ENCODE measurements at places on chromosomes 11 and 22.

GRCh38 chr11:93623179-93623578 is 38.3 kb upstream of the CEP295 start:
- no peak for DNase-seq

GRCh38 chr11:77014669-77015068 is 19.5 kb upstream of the B3GNT6 start:
- DNase-seq: no peak

DNA sequence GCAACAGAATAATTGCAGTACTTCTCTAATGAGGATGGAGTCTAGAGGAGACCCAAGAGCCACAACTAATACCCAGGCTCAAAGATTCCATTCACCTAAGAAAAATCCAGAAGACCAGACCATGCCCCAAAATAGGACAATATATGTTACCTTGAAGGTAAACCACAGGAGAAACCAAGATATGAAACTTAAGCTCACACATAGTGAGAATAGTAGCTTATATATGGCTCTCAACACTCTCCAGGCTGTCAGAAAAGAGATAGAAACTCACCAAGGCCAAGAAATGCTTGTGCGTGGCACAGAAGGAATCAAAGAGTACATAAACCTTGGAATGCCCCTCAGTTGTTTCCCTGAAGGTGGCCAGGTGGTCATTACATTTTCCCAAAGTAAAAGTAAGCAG is 9.1 kb downstream of the FAM111A start:
- no peak for DNase-seq

DNA sequence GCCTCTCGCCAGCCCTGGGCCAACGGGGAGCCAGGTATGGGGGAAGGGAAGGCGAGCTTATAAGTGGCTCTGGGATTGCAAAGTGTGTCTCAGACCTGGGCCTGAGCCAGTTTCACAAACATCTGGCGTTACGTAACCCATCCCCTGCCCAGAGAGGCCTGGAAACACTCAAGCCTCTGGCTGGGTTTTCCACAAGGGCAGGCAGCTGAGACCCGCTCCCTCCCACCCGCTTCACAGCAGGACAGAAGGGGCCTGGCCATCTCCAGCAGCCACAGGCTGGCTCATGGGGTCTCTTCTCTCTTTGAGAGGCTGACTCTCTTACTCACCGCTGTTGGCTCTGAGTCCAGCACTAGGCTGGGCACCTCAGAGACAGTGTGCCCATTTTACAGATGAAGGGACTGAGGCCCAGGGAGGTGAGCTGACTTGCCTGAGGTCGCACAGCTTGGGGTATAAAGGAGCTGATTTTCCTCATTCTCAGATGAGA is 44.5 kb downstream of the TRIOBP start:
- peak; percentile 95 for DNase-seq

DNA sequence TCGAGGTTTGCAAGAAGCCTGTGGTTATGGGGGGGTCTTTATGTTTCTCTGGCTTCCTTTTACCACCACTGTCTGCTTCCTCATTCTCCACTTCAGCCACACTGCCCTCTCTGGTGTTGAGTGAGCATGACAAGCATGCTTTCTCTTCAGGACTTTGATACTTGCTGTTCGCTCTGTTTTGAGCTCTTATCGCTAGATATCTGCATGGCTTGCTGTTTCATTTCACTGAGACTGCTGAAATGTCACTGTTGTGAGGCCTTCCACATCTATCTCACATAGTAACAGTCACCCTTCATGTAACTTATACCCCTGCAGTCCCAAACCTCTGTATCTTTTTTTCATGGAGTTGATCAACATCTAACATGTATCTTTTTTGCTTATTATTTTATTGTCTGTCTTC is 59.8 kb downstream of the TMEM135 start:
- peak; percentile 5 for DNase-seq

DNA sequence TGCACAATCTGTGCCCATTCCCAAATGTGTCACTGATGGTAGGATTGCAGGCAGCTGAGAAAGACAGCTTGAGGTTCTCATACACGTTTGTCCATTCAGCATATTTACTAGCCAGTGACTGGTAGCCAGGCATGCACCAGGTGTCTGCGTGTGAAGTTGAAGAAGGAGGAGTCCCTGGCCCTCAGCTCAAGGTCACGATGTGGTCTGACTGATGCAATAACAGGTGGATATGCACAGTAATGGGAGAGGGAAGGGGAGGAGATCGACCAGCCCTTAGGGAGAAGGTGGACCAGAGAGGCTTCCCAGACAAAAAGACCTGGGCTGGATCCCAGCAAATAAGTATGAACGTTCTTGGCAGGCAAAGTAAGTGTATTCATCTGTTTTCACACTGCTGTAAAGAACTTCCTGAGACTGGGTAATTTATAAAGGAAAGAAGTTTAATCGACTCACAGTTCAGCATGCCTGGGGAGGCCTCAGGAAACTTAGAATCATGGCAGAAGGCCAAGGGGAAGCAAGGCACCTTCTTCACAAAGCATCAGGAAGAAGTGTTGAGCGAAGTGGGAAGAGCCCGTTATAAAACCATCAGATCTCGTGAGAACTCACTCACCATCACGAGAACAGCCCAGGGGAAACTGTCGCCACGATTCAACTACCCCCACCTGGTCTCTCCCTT is 96.0 kb downstream of the MN1 start:
- no peak for DNase-seq

GRCh38 chr11:110093407-110094297 is 460 bp downstream of the ZC3H12C start:
- DNase-seq: peak; percentile 74

- DNase-seq: no peak
These were observed 13.1 kb upstream of the RAB38 start for GRCh38 chr11:88188251-88188931.

DNA sequence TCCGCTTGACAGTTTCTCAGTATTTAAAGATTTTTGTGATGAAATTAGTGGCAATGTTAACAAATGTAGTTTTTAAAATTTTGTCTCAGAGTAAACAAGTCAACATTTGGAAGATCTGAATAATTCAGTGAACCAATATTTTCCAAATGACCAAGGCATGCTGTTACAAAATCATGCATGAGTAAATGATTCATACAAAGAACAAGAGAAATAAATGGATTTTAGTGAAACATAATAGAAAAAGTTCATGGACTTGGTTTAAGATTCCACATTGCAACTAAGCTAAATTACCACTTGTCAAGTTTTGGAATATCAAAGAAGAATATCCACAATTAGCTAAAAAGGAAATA is 125.7 kb upstream of the SNX19 start:
- DNase-seq: peak; percentile 48

All from fibroblast of gingiva (primary cell).